ENCODE measurements at places on chromosomes 1 and 21. TPM values are rescaled to one million over a fixed set of nuclear protein-coding genes. Genes with fewer than 3 reads are reported as not detected.

Gene TMOD4
- 3.0 TPM for total RNA-seq

Gene RNF11
- total RNA-seq: 69.4 TPM

Gene HSD11B1
- total RNA-seq: 1.2 TPM

Gene HSD3B1
- not detected for total RNA-seq

Gene FAM229A
- 32.9 TPM for total RNA-seq

Gene CLCA4
- total RNA-seq: not detected

Gene FABP3
- total RNA-seq: not detected

Gene MCM3AP
- 114 TPM for total RNA-seq

Gene CACNA1E
- not detected for total RNA-seq

Gene KRTAP19-3
- total RNA-seq: not detected

Gene FMOD
- total RNA-seq: not detected
